ENCODE measurements at places on chromosomes 4 and X.

DNA sequence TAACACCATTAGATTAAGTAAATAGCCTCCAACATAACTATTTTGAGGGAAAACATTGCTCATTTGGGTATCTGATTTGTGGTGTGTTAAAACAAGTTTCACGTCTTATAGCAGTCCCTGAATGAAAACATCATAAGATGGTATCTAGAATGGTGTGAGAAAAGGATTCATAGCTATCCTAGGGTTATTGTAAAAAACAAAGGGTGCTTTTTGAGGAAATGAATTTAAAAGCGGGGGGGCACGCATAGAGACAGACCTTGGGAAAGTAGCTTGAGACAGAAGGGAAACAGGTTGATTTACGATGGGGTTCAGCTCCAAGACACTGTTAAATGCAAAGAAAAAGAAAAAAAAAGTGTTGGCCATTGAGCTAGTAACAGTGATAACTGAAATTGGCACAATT lies 768 bp upstream of the CXCL10 start:
- peak; percentile 61 for DNase-seq

GRCh38 chr4:79050541-79050880 lies 111.3 kb upstream of the PAQR3 start:
- DNase-seq: no peak

DNA sequence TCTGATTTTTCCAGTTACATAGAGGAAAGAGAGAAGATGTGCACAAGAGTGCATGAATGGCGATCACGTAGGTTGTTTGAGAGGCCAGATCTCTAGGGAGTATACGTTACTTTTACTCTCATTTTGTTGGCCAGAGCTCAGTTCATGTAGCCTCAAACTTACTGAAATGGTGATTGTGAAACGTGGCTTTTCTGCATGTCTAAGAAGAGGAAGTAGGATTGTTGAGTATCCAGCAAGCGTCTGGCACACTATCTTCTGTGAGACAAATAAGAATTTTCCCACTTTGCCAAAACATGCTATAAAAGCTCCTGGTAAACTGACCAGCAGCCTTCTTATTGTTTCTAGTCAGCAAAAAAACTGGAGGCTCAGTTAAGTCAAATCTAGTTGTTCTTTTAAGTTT lies 264.5 kb upstream of the EMCN start:
- no peak for DNase-seq

DNA sequence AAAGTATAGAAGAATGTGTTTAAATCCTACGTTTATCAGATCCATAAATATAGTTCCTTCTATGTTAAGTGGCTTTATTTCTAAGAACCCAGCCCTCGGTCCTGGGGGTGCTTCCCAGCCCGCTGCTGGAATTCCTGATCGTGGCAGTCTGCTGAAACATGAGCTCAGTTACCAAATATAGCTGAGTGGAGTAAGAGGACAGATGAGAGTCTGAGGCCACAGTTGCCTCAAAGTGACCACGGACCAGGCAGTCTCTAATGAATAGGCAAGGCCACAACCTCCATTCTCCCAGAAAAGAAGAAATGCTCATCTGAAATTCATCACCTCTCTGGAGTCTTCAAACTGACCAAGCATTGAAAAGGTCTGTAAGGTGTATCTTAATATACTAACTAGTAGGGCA lies at the start of gene PALLD:
PALLD (plus strand) TSS at position 219 of the 400 bp plus-strand sequence.
- no peak for DNase-seq

- DNase-seq: no peak
Measured at GRCh38 chr4:123893011-123893981, 496.7 kb downstream of the SPRY1 start.

- DNase-seq: no peak
Measured at GRCh38 chrX:155259752-155260151, 4.5 kb downstream of the RAB39B start.

DNA sequence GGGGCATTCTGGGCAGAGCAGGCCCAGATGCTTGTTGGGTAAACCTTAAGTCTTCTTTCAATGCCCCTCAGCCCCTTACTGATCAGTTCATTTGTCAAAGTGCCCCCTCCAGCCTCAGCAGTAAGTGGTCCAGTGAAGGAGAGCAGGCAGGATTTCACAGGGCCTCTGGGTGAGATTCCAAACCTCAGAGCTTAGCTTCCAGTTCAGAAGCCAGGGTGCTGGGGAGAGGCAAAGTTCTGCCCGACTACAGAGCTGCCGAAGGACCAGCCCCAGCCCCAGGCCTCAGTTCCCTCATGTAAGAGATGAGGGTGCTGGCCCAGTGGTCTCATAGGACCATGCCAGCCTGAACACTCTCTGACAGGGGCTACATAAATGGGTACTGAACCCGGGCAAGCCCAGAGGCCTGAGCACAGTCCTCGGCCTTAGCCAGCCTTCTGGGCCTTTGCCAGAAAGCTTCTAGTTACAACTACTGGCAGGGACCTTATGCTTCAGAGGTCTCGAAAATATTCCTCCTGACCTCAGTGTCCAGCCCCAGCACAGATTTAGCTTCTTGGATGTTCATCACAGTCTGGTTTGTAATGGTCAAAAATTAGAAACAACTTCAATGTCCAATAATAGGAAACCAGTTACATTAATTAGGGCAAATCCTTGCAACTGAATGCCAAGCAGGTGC lies 851 bp upstream of the RIPPLY1 start:
- no peak for DNase-seq

DNA sequence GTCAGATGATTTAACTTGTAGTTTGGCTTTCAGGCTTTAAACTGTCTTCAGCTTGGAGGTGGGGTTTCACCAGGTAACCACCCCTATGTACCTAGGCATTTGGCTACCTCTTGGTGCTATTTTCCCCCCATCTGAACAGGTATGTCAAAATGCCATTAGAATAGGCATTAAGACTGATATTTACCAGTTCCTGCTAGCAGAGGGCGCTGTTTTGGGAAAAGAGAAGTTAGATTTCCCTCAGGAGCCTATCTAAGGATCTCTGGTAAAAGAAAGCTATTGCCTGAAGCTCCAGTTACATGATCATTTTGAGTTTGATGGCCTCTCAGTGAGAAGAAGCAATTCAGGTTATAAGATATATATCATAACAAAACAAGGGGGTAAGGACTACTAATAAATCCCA lies 879.1 kb downstream of the SH3BGRL start:
- DNase-seq: no peak

- no peak for DNase-seq
Measured at GRCh38 chrX:39972340-39972739, 125.4 kb downstream of the BCOR start.

GRCh38 chr4:162793004-162793403 lies 373.7 kb downstream of the NAF1 start:
- no peak for DNase-seq

- DNase-seq: no peak
Measured at GRCh38 chrX:1781766-1782165, 166.9 kb downstream of the ASMT start.

GRCh38 chr4:154526151-154526550 lies 24.0 kb downstream of the PLRG1 start:
- DNase-seq: no peak

DNA sequence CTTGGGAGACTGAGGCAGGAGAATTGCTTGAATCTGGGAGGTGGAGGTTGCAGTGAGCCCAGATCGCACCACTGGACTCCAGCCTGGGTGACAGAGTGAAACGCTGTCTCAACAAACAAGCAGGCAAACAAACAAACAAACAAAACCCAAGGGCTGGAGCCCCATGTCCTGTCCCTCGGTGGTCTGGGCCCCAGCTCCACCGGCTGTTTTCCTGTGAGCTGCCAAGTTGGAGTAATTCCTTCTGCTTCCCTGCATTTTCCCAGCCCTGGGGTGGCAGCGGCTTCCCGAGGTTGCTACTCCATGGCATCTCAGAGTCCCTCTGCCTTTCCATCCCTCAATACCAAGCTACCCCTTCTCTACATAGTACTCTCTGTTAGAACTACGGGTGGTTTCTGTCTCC lies 43.2 kb downstream of the RGS12 start:
- no peak for DNase-seq

DNA sequence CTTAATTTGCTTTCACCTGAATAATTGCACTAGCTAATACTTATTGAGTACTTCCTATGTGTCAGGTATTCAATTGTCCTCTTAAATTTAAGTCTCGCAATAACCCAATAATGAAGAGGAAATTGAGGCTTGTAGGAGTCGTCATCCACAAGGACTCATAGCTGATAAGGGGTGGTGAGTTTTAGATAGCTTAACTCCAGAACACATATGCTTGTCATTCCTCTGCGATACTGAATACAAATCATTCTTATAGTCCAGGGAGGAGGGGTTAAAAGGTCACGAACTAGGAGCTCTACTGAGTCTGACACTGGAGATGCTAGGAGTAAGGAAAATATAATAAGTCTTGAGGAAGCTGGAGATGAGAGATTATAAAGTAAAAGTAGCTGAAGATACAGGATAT lies 1.4 kb upstream of the PACRGL start:
- no peak for DNase-seq

- DNase-seq: no peak
Measured at GRCh38 chrX:12657433-12657832, 133.8 kb upstream of the PRPS2 start.

DNA sequence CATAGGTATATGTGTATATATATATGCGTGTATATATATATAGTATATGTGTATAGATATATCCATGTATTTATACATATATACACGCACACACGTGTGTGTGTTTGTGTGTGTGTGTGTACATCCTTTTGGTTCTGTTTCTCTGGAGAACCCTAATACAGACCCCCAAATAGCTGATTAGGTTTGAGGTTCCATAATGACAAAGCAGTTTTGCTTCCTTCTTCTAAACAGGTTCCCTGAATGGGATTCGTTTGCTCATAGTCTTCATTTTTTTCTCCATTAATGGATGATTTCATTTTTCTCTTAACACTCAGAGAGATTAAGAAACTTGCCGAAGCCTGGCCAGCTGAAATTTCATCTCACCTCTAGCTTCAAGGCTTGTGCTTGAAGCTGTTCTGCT lies 234.0 kb upstream of the BCOR start:
- no peak for DNase-seq

GRCh38 chrX:149799938-149800337 lies 18.2 kb downstream of the MAGEA9 start:
- no peak for DNase-seq

DNA sequence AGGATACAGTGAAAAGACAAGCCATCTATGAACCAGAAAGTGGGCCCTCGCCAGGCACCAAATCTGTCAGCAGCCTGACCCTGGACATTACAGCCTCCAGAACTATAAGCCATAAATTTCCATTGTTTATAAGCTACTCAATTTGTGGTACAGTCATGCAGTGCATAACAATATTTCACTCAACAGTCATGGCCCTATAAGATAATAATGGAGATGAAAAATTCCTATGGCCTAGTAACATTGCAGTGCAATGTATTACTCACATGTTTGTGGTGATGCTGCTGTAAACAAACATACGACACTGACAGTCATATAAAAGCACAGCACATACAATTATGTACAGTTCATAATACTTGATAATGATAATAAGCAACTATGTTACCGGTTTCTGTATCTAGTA lies 17.1 kb upstream of the TLR1 start:
- DNase-seq: no peak

GRCh38 chr4:75845992-75846391 lies 56.3 kb downstream of the PPEF2 start:
- DNase-seq: no peak

DNA sequence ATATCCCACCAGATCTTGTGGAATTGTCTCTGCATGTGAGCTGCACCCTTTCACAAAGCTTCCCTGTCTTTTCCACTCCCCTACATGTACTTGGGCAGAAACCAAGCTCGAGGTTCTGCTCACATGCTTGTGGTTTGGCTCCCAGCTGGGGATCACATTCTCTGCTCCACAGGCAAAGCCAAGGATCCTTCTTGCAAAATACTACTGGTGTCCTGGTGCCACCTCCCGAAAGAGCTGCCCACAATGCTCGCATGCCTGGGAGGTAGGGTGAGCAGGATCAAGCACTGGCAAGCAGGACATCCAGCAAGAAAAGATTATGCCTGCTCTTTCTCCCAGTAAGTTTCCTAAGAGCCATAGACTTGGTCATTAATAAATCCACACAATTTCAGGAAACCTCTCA lies 45.1 kb upstream of the PPARGC1A start:
- DNase-seq: no peak

- DNase-seq: no peak
Measured at GRCh38 chr4:95540227-95540626, 8.5 kb downstream of the UNC5C start.

- DNase-seq: no peak
Measured at GRCh38 chr4:32454482-32454881, 1734.3 kb downstream of the PCDH7 start.

DNA sequence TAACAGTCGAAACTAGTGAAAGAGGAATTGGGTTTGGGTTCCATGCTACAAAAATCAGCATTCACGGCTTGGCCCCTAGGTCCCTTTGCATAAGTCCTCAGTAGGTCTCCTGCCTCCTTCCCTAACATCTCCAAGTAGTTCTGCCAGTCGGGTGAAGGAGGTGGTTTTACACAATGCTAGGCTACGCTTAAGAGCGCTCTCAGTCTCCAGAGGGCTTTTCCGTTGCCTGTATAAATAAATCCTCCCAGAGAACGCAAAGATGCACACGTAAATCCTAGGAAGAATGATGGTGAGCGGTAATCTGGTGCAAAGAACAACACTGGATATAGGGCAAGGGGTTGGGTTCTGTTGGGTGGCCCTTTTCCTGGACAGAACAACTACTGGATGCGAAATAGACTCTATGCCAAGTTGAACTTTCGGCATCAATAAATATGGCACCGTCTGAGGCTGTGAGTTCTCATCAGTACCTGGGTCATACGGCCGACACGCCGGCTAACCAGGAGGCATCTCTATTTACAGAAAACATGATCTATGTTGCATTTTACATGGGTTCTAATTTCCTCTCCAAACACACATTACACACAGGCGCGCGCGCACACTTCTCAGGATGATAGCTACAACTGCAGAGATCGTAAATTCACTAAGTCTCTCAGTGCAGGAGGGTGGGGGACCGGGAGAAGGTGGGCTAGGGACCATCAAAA lies 1.3 kb downstream of the CAMK2D start:
- DNase-seq: peak; percentile 41

Data from activated CD4-positive, alpha-beta T cell treated with anti-CD3 and anti-CD28 coated beads, Interleukin-2, amount 50 U/mL, for 16 hours (primary cell).